ENCODE measurements at places on chromosomes 3 and 15.

GRCh38 chr15:76340198-76340802 is 3.7 kb downstream of the ISL2 start:
- no peak for DNase-seq

DNA sequence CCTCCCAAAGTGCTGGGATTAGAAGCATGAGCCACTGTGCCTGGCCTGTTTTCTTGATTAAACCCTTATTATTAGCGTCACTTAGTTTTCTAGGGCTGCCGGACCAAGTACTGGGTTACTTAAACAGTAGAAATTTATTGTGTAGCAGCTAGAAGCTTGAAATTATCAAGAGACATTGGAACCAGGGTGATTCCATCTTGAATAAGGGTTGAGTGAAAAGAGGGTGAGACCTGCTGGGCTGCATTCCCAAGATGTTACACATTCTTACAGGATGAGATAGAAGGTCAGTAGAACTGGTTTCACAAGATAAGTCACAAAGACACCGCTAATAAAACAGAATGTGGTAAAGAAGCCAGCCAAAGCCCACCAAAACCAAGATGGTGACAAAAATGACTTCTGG is 18.6 kb upstream of the FSTL1 start:
- DNase-seq, result no peak

GRCh38 chr3:45537970-45538640 is 56.4 kb upstream of the LIMD1 start:
- DNase-seq, result no peak

- DNase-seq, result no peak
Observed at GRCh38 chr15:79170256-79170664, 79.7 kb upstream of the RASGRF1 start.

GRCh38 chr15:72923289-72923688 is 129.0 kb upstream of the NEO1 start:
- DNase-seq, result no peak

DNA sequence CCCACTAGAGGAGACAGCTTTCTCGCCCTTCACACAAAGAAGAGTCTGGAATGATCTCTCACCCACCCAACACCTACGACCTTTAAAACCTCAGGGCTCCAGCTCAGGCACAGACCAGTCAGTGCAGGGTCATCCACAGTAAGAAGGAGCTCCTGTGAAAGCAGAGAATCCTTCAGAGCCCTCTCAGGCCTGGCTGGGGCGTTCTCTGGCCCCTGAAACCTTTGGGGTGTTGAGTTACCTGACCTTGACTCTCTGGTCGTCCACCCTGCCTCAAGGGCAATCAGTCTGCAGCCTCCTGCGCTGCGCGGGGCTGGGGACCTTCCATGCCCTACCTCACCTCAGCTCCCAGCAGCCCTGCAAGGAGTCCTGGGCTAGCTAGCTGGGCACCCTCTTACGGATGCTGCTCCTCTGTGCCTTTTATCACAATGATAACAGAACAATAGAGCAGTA is 106.2 kb downstream of the ADCY5 start:
- DNase-seq, result no peak

GRCh38 chr3:140540262-140540661 is 137.6 kb upstream of the TRIM42 start:
- no peak for DNase-seq

DNA sequence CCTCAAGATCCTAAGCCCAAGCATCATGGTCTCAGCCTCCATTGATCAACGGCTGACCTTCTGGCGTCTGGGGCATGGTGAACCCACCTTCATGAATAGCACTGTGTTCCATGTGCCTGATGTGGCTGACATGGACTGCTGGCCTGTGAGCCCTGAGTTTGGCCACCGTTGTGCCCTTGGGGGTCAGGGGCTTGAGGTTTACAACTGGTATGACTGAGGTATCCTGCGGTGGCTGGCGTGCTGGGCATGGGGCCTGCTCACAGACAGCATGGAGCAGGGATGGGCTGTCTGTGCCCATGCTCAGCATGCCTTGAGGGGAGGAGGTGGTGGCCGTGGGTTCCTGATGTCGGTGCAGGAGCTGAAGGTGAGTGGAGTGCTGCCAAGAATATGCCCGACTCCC is 3.3 kb downstream of the DALRD3 start:
- no peak for DNase-seq
